ENCODE measurements at places on chromosomes 16 and 17.
A peak's percentile ranks its signal among the peaks of the same experiment; 100 is the strongest.

DNA sequence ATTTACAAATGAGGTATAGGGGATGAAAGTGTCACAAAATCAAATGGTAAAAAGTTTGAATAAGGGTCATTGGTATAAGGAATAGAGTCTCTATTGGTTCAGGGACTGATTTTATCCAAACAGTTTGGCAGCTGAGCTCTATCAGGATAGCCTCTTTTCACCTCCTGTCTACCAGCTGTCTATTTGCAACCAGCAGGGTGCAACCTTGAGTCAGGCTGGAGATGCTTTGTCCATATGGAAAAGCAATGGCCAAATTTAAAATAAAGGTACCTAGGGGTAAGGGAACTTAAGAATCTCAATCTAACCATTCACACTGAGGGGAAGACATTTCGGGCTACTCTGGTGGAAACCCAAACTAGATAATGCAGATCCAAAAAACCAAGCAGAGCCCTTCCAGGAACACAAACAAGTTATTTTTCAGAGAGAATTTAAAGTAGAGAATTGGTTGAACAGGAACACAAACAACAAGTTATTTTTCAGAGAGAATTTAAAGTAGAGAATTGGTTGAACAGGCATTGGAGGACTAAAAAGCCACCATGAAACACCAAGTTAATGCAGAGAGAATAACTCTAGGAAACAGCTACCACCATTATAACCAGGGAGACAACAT, 12.6 kb upstream of the CA10 start:
- DNase-seq: no peak

DNA sequence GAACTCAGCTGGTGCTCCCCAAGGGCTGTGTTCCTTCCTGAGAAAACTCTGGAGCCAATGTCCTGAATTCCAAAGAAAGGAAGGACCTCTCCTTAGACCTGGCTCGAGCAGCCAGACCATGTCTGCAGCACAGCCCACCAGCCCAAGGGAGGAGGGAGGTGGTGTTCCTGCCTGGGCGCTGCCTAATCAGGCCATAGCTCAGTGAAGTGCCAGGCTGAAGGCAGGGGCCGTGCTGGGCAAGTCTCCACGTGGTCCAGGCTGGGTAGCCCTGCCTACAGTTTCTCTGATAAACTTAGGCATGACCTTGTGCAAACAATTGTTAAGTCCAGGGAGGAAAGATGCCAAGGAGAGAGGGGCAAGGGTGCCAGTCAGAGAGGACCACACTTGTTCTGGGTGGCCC, 76.8 kb downstream of the MPRIP start:
- no peak for DNase-seq

DNA sequence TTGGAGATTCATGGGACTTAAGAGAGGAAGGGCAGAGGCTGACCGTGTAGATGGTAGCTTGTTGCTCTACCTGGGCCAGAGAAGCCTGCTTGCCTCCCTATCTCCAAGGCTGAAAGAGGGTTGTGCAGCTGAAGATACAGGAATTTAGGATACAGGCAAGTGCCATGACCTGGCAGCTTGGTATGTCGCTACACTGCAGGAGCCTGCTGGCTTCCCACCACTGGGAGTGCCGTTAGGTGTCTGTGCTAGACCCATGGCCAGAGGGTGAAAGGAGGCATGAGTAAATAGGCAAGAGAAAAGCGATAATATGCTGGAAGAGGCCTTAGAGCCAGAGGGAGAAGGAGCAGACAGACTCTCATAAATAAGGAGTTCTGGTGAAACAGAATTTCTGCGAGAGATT, 10.6 kb downstream of the NAA60 start:
- DNase-seq: no peak

DNA sequence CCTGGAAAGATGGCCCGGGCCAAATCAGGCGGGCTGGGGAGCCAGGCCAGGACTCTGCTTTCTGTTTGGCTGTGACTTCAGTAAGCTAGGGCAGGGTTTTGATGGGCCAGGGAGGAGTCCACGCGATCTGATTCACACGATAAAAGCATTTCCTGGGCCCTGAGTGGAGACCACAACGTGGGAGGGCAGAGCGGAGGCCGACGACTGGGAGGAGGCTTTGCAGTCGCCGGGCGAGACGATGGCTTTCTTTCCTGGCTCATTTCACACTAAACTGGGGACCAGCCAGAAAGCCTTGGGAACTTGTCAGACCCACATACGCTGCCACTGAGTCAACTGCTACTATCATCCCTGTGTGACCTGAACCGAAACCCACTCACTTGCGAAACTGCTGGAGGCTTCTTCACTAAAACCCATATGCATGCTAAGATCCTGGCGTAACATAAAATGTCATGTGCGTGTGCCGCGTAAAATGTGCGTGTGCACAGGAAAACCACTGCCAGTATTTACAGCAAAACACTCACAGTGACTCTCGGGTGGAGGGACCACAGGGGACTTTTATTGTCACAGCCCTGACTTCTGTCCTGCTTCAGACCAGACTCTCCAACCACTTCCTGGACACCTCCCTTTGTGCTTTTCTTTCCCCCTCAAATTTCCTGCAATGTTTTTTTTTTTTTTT, 14.2 kb upstream of the RHBDF2 start:
- peak; percentile 76 for DNase-seq

DNA sequence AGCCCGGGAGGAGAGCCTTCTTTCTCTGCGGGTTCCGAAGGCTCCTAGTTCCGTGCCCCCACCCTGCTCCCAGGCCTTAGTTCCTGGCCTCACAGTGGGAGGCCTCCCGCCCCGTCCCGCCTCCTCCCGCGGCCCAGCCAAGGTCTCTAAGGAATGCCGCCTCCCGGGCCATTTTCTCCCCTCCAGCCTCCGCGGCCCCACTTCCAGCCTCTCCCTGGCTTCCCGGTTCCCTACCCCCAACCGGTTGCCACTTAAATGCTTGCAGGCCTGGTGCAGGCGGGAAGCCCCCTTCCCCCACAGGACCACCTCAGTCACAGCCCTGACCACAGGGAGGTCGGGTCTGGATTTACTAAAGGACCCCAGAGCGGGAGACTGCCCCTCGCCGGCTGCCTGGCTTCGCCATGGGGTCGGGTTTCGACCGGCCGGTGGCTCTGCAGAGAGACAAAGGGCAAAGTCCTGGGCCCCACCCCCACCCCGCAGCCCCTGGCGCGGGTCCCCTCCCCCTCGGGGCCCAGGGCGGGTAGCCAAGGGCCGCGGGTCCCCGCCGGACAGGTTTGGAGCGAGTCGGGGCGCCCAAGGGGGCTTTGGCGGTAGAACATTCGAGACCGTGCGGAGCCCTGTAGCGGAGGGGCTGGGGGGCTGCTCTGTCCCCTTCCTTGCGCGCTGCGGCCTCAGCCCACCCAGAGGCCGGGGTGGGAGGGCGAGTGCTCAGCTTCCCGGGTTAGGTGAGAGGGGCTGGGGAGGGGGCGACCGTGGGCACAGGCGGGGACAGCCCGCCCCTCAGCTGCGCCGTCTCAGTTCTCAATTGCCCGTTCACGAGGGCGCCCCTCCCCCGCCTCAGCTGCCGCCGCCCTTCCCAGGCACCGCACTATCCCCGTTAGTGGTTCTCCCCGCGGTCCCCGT, 16.4 kb downstream of the IGF2BP1 start:
- no peak for DNase-seq

DNA sequence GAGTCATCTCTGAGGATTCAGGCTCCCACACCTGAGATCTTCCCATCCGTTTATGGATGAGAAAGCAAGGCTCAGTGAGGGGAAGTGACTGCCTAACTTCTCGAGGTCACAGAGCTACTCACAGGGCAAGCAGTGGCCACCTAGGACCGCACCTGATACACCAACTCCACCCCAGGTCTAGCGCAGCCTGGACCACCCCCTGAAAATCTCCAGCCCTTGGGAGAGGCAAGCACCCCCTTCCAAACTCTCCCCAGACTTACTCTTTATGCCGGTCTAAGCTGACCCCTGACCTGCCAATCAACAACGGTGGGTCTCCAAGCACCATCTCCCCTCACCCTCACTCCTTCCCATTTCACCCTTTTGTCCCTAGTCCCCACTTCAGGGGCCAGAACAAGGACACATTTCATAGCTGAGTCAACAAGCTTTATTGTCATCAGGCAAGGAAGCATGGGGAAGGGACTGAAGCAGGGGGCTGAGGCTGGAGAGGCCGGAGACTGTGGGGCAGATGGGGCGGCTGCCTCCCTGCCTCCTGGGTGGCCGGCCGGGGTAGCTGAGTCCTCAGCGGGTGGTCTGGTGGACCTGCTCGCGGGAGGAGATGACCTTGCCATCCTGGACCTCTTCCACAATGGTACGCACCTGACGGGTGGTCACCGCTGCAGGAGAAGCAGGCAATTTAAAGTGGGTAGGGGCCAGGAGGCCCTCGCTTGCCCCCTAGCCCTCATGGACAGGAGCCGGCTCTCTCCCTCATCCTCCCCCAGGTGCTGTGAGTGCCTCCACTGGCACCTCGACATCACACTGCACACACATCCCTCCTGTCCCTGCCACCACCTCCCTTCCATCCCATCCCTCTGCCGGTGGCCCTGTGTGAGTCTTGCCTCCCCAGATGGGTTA, 5.1 kb downstream of the KRT17 start:
- no peak for DNase-seq
